ENCODE measurements at places on chromosomes 12 and 14.

DNA sequence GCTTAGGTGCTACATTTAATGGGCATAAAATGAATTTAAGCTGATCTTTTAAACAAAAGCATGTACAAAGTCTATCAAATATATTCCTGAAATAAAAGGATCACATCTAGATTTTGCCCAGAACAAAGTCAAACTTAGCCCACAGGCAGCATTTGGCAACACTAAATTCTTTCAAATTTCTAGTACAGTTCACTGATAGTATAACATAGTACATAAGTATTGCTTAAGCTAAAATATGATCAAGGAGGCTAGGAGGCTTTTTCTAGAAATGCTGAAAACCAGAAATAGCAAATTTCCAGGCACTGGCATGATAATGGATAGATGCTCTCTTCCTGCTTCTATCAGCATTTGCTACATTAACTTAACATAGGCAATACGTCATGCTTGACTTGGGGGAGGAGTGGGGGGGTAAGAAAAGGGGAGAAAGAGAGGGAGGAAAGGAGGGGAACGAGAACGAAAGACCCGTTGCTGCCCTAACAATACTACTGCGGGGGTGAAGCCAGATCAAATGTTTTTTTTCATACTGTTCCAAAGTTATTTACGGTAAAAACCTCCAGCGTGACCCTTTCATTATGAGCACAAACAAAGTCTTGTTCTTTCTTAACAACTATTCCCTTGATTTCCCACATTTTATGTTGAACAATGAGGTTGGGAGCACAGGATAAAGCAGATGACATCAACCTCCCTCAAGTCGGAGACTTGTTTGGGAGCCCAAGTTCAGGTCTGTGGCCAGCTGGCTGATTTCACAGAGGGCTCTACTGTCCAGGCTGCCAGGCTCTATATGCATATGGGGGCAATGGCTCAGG is 10.6 kb downstream of the TMED10 start:
- no peak for DNase-seq

DNA sequence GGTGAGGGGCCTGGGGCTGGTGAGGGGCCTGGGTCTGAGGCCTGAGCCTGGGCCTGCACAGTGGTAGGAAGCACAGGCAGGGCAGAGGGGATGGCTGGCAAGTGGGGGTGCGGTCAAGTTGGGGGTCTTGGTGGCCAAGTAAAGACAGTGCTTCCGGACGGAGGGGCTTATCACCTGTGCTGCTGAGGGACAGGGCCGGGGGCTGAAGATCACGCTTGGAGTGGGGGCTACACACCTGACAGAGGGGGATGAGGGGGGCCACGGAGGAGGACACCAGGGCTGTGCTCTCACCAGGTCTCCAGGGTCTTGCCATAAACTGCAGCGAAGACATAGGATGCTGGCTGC is 12.2 kb downstream of the TEDC1 start:
- no peak for DNase-seq

- DNase-seq = no peak
These were observed 206.5 kb downstream of the EFCAB11 start for GRCh38 chr14:89748004-89748403.

DNA sequence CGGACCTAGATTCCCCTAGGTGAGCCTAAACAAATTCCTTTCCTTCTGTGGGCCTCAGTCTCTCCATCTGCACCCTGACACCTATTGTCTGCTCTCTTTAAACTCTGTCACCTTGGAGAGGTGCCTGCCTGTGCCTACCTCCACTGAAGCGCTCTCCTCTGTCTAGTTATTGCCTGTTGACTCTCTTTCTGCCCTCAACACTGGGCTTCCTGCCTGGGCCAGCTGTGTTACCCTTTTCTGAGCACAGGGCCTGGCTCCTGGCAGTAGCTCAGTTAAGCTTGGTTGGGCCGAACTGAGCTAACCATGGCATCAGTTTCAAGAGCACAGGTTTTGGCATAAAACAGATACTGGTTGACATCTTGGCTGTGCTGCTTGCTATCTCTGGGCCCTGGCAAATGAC is 43.5 kb downstream of the PRMT8 start:
- no peak for DNase-seq

DNA sequence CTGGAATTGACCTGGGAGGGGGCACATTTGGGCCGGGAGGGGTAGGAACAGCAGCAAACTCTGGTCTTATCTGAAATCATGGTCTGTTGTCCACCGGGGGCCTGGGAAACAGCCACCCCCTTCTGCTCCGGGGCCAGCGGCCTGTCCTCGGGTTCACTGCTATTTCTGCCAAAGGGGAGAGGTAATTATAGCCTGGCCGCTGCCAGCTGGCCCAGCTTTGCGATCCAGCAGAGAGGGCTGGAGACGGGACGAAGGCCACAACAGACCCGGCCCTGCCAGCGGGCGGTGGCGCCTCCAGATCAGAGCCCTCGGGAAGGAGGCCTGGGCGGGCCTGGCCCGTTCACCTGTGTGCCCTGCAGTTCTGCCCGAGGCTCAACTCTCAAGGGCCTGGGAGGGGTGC is at the start of gene C14orf180:
Gene C14orf180, plus strand, starts transcription at position 258 of the 400 bp plus-strand sequence. CDS start 6,667 bp downstream, outside the sequence.
- peak; percentile 72 for DNase-seq

GRCh38 chr12:31119192-31119802 is 45.6 kb downstream of the DDX11 start:
- DNase-seq = no peak

DNA sequence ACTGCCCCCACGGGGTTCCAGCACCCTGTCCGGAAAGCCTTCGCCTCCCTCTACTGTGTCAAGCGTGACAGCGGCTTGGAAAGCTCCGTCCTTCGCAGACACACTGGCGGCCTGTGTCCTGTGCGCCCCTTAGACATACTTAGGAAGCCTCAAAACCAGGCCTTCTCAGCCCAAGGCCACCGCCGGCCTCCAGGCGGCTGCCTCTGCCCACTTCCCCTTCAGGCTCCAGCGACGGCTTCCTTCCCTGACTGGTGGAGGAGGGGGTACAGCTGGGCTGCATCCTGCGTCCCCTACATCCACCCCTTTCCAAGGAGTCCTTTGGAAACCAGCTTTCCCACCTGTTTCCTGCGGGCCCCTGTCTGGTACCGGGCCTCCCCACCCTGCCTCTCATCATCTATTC is 2.5 kb upstream of the CACNA2D4 start:
- no peak for DNase-seq

Measured in left ventricle myocardium inferior (tissue), 1 donor.